SIG-M5 (cell line): ENCODE measurements at places on chromosomes 12 and 14.

GRCh38 chr12:85676816-85677749 lies 159.1 kb downstream of the RASSF9 start:
- no peak for DNase-seq

- no peak for DNase-seq
These were observed 155.2 kb downstream of the TGFB3 start for GRCh38 chr14:75826599-75826998.

DNA sequence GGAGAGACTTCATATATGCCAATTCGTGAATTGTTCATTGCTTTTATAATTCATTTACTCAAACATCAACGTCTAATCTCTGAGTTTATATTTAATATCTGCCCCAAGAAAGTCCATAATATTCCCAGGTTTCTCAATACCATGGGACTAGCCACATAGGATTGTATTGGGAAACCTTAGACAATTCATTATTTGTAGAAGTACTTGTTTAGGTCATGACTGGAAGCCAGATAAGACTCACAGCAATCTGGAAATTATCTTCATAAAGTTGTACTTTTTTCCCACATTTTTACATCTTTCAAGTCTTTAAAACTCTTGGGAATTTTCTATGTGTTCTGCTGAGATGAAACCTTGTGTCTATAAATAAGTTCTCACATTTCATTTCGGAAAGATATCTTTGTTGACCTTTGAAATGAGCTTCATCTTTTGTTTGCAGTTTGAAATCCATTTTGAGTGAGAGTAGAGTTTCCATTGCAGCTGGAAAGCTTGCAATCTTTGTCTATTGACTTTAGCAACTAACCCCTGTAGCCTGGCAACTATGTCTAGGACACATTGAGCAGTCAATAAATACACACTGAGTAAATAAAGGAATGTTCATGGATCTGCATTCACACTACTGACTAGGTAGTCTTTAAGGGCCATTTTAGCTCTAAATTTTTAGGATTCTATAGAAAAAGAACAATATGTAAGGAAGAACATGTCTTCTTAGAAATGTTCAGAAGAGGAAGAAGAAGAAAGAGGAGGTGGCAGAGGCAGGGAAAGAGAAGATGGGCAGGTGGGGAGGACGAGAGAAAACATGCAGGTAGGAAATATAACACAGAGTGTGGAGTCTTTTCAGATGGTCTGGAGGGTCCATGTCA lies 154.4 kb downstream of the LRIG3 start:
- DNase-seq: no peak

DNA sequence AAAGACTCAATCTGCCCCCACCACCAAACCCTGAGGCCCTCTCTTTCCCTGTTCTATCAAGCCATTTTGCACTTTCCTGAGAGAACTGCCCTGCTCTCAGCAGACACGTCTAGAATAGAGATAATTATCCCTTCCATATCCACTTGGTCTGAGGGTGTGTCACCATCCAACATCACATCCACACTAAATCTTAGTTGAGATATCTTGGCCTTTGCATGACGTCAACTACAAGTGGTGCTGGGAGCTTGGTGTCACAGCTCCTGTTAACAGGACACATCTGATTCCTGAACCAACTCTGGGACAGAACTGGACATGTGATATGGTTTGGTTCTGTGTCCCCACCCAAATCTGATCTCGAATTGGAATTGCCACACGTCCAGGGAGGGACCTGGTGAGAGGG lies 1109.2 kb downstream of the TMEM121 start:
- no peak for DNase-seq

- DNase-seq: no peak
These were observed 267.1 kb downstream of the LRFN5 start for GRCh38 chr14:41873686-41874317.

DNA sequence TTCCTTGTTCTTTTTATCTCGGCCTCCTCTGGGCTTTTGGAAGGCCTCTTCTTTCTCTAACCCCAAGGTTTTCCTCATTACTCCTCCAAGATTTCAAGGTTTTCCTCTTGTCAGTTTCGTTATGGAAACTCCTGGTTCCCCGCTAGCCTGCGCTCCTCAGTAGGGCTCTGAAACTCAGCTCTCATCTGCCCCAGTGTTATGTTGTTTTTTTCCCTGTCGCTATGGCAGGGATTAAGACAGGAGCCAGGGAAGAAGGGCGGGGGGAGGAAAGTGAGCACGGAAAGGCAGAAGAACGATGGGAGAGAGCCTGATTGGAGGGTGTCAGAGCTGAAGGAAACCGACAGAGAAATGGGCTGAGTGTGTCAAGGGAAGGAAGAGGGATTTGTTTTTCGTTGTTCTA lies 26.5 kb upstream of the JDP2 start:
- no peak for DNase-seq

- DNase-seq: no peak
These were observed 14.9 kb downstream of the LHX5 start for GRCh38 chr12:113456761-113457160.

- no peak for DNase-seq
These were observed 220.3 kb downstream of the ASCL1 start for GRCh38 chr12:103177639-103178255.

DNA sequence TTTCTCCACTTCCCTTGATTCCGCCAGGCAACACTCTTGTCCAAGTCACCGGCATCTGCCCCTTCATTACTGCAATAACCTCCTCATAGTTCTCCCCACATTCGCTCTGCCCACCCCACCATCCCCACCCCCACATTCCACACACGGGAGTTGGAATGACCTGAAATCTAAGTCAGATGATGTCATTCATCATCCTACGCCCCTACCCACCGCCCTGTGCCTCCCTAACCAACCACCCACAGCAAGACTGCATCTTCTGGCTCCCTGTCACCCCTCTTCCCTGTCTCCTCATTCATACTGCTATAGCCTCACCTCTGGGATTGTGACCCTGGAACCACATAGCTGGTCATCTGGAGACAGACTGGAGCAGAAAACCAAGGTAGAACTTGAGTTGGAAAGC lies 7.9 kb upstream of the PWP1 start:
- no peak for DNase-seq

GRCh38 chr14:74605531-74606223 lies 6.4 kb downstream of the LTBP2 start:
- no peak for DNase-seq
